ENCODE measurements at places on chromosomes 3 and 15. TPM values are rescaled to one million over a fixed set of nuclear protein-coding genes. Genes with fewer than 3 reads are reported as not detected.
A peak's percentile ranks its signal among the peaks of the same experiment; 100 is the strongest.

SLC9C1 gene
- 0.43 TPM for total RNA-seq

DNA sequence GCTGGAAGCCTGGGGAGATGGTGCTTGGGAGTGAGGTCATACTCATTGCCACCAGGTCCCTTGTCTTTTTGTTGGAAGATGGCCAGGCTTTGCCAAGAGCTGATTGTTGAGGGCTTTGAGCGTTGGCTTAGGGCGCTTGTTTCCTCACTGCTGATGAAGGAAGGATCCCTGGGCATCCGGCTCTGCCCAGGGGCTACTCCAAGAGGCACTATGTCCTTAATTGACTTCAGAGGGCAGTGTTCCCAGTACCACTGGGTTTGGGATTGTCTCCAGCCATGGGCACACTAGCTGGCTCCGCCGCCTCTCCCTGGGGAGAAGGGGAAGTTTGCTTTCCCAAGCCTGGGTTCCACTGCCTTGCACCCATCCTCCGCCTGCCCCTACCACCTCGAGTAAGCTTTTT, 57.2 kb upstream of the RGMA start:
- no peak for DNase-seq

DNA sequence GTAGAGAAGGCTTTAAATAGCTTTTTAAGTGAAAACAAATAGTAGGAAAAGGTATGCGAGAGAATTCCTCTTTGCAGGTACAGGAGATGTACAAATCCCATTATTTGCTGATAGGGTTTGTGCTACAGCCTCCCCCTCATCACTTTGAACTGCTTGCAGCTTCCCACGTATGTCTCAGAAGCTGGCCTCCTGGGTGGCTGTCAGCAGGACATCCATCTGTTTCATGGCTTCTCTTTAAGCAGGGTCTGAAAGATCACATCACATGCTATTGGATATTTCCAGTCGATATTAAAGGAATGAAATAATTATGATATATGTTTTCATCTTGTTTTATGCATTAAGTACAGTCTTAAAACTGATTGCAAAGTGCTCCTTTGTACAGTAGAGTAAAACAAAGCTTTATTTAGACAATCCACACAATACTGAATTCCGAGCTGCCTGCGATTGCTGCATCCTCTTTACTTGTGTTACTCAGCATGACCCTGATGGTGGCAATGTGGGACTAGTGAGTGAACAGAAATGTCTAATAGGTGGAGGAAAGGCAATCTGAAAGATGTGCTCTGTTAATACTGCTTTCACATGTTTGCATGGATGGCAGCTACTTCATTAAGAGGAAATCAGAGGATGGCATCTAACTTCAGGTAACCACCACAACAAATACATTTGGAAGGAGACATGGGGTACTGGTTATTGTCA, 930.6 kb upstream of the SEMA6D start:
- no peak for DNase-seq

DNA sequence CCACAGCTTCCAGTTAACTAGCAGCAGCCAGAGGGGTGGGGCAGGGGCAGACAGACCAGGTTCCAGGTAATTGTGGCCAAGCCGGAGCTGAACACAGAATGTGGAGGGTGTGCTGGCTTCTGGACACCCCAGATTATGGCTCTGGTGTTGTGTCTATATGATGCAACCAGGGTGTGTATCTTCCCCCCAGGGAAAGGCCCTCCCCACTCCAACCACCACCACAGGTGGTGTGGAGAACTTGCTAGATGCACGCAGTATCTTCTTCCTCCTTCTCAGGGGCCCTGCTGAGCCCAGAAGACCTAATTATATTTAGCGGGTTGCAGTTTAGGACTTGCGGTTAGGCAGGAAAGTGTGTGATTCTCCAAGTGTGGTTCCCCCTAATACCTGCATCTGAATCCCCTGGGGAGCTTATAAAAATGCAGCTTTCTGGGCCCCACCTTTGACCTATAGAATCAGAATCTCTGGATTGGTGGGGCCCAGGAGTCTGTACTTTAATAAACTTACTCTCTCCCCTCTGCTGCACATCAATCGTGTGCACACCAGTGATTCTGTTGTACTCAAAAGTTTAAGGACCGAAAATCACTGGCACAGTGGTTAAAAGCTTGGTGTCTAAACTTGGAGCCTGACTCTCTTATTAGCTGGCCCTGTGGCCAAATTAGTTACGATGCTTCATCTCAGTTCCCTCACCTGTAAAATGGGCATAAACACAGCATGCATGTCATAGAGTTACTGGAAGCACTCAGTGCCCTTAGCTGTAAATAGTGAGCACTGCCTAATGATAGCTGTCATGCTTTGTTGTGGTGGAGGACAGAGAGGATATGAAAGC, 379.1 kb upstream of the PROK2 start:
- DNase-seq = peak; percentile 16

DNA sequence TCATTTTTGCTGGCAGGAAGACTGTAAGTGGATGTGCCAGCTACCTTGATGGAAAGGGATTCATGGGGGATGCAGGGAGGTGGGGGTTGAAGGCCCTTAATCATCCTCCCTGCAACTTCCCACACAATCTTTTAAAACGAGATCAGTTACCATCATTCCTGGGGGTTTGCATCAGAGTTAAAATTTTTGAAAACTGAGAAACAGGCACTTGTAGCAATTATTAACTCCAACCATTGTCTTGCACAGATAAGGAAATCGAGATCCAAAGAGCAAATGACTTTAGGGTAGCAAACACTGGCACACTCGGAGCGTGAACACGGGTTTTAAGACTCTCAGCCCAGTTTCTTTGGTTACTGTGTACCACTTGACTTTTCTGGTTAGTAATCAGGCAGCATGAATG, 41.9 kb downstream of the GPD1L start:
- DNase-seq = no peak
